CD4-positive, CD25-positive, alpha-beta regulatory T cell (primary cell): ENCODE measurements at places on chromosomes 2 and 18. TPM values are rescaled to one million over a fixed set of nuclear protein-coding genes. Genes with fewer than 3 reads are reported as not detected.

DNA sequence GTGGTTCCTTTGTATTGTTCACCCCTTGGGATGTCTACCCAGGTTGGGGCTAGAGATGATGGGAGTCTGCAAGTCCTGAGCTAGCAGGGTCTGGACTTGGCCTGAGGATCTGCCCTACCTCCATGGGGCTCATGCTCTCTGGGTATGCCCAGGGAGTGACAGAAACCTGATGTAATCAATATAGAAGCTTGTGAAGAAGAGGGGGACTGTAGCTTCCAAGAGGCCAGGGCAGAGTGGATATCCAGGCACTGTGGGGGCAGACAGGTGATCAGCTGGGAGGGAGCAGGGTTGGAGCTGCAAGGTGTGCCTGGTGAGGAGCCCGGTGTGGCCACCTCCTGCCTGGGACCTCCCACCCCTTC, 164.2 kb downstream of the CTIF start:
- no peak for DNase-seq

Gene UGT1A10
- polyA plus RNA-seq = not detected

DNA sequence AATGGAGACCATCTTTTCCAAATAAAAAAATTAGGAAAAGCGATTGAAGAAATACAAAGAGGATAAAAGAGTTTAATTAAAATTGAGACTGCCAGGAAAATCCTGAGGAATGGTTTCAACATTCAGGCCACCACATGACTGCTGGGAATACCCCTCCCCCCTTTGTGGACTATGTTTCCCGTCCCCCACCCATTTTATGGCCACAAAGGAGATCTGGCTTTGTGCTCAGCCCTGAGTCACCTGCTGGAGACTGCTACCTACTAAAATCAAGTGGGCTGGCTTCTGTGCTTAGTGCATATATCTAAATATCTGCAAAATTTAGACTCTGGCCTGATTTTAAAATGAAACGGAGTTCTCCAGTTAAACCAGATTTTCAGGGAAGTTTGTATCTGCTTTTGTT, 10.1 kb downstream of the RND3 start:
- no peak for DNase-seq

Gene CROCC2
- polyA plus RNA-seq = not detected

GRCh38 chr2:216739035-216739434, 43.7 kb upstream of the IGFBP5 start:
- no peak for DNase-seq

DNA sequence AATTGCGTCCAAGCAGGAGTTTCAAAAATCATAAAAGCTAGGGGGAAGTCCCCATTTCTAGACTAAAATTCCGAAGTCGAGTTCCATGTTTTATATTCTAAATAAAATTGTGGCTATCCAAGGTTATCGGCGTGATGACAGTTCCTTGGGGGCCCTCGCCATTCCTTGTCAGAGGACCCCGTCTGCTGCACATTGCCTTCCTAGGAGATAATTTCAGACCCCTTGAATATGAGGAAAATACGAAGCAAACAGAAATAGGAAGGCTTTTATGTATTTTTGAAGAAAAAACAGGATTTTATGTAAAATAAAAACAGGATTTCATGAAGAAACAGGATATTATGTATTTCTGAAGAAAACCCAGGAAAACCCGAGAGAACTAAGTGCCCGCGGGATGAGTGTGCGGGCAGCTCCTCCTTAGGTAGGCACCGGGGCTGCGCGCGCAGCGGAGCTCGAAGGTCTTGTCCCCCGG, 465 bp upstream of the PLEKHA3 start:
- no peak for DNase-seq

Gene PARD3B
- polyA plus RNA-seq = 0.07 TPM

DNA sequence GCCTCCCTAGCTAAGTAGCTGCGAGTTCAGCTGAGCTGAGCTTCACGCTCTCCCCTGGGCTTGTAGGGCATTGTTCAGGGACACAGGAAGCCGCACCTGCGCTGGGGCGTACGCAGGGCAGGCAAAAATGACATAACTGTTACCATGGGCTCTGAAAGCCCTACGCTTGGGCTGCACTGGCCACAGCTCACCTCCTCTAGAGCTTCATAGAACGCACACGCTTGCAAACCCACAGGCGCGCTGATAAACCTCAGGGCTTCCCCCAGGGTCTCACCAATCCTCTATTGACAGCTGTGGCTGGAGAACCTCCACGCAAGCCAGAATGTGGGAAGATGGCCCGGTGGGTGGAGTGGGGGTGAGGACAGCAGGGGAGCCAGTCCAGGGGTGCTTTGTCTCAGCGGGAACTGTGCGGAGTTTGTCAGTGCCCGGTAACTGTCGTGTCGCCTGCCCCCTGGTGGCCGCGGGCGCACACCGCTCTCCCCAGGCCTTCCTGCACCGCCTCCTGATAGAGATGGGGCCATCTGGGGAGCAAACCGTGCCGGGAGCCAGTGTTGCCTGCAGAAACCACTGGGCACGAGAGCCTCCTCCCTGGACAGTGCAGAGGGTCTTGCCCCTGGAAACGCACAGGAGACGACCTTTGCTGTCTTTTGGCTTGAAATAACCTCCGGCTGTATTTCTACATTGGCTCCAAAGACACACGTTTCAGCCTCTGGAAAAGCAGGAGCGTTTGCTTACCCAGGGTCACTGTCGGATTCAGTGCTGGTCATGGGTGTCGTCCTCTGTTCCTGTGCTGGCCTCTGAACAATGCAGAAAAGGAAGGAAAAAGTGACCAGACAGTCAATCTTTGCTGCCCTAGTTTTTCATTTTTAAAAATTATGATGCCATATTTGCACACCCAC, 17.0 kb upstream of the CIDEA start:
- DNase-seq = peak; percentile 52

DNA sequence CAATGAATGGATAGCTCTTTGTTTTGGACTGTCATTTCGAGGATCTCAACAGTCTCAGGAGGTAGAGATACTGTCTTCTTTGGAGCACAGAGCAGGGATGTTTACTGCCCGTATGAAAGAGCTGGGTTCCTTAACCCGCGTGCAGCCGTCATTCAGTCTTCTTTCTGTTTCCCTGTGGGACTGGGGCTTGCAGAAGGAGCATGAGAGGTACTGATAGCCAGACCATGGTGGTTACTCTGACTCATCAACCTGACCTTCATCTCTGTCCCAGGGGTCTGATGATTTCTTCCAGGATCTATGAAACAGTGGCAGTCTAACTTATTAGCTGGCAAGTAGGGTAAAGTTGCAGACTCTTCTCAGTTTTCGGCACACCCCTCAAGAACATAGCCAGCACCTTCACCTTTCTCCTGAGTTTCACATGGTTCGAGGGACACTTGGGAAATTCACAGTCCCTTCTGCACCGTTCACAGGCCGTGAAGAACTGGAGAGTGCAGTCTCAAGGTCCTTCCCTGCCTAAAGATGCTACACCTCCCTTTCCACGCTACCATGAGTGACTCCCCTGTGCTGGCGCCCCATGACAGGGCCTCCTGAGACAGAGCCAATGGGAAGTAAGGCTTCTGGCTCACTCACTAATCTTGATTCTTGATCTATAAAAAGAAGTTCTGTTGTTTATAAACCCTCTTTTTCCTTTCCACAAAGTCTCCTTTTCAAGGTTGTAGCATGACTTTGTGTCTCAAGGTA, 226.2 kb downstream of the MC4R start:
- DNase-seq = no peak

Gene KCNS3
- not detected for polyA plus RNA-seq

Gene SKOR2
- polyA plus RNA-seq = not detected

Gene SETBP1
- polyA plus RNA-seq = 0.38 TPM

DNA sequence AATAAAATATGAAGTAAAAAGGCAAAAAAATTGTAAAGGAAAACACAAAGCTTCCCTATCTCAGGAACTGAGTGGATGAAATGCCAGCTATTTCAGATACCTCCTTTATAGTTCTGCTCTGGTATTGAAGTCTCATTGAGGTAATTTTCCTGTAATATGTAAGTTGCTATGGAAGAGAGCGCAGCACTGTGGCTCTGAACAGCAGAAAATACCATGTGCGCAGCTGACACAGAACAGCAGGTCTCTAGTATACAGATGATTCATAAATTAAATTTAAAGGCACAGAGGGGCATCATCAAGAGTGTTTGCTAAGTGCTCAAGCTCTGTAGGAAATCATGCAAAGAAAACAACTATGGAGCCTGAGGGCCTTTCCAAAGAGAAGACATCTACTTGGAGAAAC, 315.3 kb upstream of the CDH7 start:
- no peak for DNase-seq

DNA sequence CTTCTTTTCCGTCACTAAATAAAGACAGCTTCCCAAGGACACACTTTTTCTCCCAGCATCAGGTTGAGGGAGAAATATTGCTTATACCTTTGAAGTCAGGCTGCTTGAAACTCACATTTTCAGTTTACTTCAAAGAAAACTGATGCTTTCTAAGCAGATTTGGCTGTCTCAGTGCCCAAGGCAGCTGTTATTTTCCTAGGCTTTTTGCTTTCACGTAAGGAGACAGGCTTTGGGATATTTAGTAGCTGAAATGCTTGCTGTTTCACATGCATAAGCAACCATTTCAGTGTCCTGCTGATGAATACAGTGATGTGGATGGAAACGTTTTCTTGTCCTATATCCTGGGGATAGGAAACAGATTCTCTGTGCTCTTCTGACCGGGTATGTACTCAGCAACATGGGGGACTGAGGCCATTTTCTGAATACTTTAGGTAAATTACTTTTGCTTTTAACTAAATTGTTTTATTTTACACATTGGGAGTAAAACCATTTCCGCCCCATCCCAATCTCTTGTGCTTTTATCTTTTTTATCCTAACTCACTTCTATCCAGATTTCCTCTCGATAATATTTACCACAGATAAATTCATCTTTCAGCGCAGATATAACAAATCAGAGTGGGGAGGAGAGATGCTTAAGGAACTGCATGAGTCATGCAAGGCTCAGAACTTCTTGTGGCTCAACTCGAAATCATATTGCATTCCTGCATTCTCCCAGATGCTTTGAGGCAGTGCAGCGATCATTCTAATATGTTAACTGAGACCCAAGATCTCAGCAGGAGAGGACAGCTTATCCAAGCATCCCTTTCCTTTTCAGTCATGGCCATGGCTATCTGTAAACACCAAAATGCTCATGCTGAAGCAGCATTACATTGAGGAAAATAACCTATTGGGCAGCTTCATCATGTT, 22.2 kb downstream of the GALR1 start:
- no peak for DNase-seq

Gene VAMP5
- polyA plus RNA-seq = 211 TPM

DNA sequence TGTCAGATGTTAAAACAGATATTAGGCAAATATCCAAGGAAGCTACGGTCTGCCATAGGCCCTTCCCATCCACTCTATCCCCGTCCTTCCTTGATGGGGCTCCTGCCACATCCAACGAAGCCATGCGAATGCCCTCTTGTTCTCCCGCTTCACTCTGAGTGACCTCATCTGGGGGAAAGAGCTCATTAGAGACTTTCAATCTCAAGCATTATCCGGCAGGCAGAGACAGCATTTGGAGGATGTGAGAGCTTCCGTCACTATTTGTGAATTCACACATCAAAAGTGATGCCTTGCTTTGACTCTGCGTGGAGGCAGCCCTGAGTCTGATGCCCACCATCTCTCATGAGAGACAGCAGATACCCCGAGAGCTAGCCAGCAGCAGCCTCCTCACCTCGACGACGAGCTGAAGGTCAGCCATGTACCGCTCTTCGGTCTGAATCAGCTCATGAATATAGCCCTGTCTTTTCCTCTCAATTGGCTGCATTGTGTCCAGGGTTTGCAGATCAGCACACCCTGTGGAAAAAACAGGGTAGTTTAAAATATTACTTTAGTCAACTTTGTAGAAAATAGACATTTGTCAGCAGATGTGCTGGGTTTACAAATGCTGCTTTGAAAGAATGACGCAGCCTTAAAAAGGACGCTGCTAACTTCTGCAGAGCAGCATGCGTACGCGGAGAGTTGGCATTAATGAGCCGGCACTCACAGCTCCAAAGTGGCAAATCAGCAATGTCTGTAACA, 45.9 kb downstream of the FAM228A start:
- DNase-seq = no peak

- DNase-seq = no peak
Measured at GRCh38 chr18:48844271-48844670, 106.5 kb downstream of the SMAD7 start.

GRCh38 chr2:86218124-86218523, 18.9 kb downstream of the MRPL35 start:
- DNase-seq = no peak

GRCh38 chr2:25281941-25282340, 59.8 kb downstream of the DNMT3A start:
- DNase-seq = no peak

GRCh38 chr2:209501579-209501978, 77.7 kb downstream of the MAP2 start:
- no peak for DNase-seq

GRCh38 chr2:8059255-8059654, 622.6 kb upstream of the ID2 start:
- DNase-seq = no peak

- no peak for DNase-seq
Measured at GRCh38 chr2:219159771-219160185, 837 bp downstream of the NHEJ1 start.

DNA sequence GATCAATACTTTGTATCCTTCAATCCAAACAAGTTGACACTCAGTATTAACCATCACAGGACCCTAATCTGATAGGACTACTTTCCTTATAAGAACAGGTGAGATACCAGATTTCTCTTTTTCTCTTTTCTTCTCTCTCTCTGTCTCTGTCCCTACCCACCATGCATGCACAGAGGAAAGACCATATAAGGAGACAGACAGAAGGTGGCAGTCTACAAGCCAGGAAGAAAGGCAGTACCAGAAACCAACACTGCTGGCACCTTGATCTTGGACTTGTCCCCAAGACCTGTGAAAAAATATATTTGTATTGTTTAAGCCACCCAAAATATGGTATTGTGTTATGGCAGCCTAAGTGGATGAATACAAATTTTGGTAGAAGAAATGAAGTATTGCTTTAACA, 156.2 kb upstream of the KCNH7 start:
- no peak for DNase-seq

- DNase-seq = no peak
Measured at GRCh38 chr2:59694176-59694575, 859.3 kb downstream of the BCL11A start.

GRCh38 chr18:32760391-32760790, 12.4 kb downstream of the KLHL14 start:
- no peak for DNase-seq

DNA sequence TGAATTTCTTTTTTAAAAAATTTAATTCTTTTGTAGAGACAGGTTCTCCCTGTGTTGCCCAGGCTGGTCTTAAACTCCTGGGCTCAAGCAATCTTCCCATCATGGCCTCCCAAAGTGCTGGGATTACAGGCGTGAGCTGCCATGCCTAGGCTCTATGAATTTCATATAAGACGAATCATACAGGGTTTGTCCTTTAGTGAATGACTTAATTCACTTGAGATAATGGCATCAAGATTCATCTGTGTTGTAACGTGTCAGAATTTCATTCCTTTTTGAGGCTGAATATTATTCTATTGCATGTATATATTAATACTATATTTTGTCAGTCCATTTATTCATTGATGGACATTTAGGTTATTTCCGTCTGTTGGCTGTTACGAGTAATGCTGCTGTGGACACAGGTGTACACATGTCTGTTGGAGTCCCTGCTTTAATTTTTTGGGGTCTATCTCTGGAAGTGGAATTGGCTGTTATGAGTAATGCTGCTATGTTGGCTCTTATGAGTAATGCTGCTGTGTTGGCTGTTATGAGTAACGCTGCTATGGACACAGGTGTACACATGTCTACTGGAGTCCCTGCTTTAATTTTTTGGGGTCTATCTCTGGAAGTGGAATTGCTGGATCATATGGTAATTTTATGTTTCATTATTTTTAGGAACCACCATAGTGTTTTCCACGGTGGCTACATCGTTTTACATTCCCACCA, 210.6 kb downstream of the CAMKMT start:
- no peak for DNase-seq

- no peak for DNase-seq
Measured at GRCh38 chr2:86174445-86174844, 20.8 kb downstream of the IMMT start.

Gene DIPK1C
- not detected for polyA plus RNA-seq
